Chondrocyte (in vitro differentiated cells): ENCODE measurements at places on chromosomes 2 and 18.

DNA sequence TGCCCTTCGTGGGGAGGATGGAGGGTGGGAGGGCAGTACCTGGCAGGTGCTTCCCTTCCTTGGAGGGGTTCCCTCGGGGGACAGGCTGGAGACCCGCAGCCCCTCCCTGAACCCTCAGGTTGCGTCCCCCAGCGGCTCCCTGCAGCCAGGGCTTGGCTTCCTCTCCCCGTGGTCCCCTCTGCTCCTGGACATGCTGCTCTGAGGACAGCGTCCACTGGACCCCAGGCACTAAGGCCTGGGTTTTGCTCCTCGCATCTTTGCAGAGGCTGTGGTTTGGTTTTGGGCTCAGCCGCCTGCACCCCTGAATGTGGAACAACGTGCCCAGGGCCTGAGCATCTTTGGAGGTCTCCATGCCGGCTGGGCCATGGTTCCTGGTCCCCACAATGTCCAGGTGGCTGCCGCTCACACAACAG, 133.5 kb downstream of the PTGR3 start:
- no peak for DNase-seq

DNA sequence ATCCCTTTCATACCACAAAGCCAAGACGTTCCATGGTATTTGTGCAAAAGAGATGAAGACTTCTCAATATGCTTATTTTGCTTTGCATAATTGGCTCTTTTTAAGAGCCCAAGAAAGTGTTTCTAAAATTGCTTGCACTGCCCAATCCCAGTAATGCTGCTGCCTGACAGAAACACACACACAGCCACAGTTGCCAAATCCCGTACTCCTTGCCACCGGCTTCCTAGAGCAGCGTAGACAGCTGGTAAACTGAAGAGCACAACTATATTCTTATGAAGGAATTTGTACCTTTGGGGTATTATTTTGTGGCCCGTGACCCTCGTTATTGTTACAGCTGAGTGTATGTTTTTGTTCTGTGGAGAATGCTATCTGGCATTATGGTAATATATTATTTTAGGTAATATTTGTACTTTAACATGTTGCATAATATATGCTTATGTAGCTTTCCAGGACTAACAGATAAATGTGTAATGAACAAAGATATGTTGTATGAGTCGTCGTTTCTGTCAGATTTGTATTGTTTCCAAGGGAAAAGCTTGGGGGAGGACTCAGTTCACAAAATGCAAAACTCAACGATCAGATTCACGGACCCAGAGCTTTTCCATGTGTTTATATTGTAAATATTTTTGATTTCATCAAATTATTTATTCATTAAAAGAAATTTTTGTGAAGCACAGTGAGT, 202.9 kb upstream of the RAB12 start:
- no peak for DNase-seq

- DNase-seq: no peak
Observed at GRCh38 chr2:16368328-16368727, 297.3 kb downstream of the CYRIA start.

DNA sequence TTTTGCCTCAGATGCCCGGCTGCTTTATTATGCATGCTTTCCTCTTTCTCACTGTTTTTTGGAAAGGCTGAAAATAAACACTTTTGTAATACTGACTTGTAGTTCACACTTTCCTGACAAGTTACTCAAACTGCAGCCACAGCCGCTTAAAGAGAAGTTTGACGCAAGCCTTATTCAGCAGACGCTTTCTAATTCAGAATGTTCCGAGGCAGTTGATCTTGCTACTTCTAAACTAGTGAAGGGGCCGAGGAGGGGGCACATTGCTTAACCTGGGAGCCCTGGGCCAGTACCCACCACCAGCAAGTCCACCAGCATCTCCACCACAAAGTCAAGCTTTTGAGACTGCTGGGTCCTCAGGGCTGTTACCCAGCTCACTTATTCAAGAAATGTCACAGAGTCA, 71.8 kb upstream of the SPRED2 start:
- DNase-seq: no peak
